ENCODE measurements at places on chromosomes 3 and 15. TPM values are rescaled to one million over a fixed set of nuclear protein-coding genes. Genes with fewer than 3 reads are reported as not detected.

The ZCWPW2 gene
- 0.47 TPM for total RNA-seq

The ESYT3 gene
- total RNA-seq = 0.05 TPM

The C3orf22 gene
- total RNA-seq = not detected

The SLC9C1 gene
- not detected for total RNA-seq

The CYP8B1 gene
- not detected for total RNA-seq

The KAT2B gene
- total RNA-seq = 7.2 TPM

The NRROS gene
- 10.2 TPM for total RNA-seq

The ZNF501 gene
- total RNA-seq = 3.7 TPM

The GOLGA8M gene
- total RNA-seq = 0.20 TPM

The OR5K2 gene
- not detected for total RNA-seq

The NUP210 gene
- 0.33 TPM for total RNA-seq

The CAMP gene
- not detected for total RNA-seq

The SLC25A20 gene
- total RNA-seq = 26.8 TPM

The EBLN2 gene
- 1.4 TPM for total RNA-seq

The LMAN1L gene
- total RNA-seq = not detected

The PIERCE2 gene
- 1.5 TPM for total RNA-seq

The SEMA5B gene
- not detected for total RNA-seq

The ALCAM gene
- 126 TPM for total RNA-seq

The CCDC39 gene
- not detected for total RNA-seq

The SOX14 gene
- total RNA-seq = not detected

The NAALADL2 gene
- total RNA-seq = 0.13 TPM

The CYP19A1 gene
- not detected for total RNA-seq

The LYSMD2 gene
- 25.6 TPM for total RNA-seq

The AADACL2 gene
- total RNA-seq = not detected

The UQCC5 gene
- 9.9 TPM for total RNA-seq
